ENCODE measurements at places on chromosomes 2 and 18.

DNA sequence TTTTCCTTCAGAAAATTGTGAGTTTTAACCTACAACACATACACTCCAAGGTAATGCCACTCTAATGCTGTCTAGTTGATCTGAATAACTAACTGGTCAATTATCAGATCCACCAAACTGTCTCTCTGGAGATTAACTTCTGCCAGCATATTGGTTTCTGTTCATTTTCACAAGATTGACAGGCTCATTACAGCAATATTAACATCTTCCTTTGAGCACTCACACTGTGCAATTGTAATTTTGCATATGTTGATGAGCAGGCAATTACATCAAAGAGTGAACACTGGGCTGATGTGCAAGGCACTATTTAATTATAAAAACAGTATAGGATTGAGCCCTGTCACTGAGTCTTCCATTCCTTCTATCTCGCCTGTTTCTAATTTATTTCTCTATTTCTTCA, 197.3 kb downstream of the SLC8A1 start:
- no peak for DNase-seq

GRCh38 chr2:136080114-136080513, 37.8 kb downstream of the CXCR4 start:
- DNase-seq, result no peak

GRCh38 chr2:222424276-222424728, at the start of gene SGPP2:
Gene SGPP2 (plus strand): TSS chr2:222424543. CDS start chr2:222424603, 60 bp downstream.
- no peak for DNase-seq

DNA sequence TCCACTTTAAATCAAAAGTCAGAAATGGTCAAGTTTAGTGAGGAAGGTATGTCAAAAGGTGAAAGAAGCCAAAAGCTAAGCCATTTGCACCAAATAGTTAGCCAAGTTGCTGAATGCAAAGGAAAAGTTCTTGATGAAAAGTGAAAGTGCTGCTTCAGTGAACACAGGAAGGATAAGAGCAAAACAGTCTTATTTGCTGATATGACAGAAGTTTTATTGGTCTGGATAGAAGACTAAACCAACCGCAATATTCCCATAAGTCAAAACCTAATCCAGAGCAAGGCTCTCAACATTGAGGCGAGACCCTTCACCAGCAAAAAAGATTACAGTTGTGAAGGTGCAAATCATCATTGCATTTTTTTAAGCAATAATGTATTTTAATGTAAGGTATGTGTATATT, 496.5 kb upstream of the LRATD1 start:
- no peak for DNase-seq

GRCh38 chr2:239382384-239382880, 18.4 kb downstream of the HDAC4 start:
- no peak for DNase-seq

GRCh38 chr2:102368461-102369109, 13.0 kb downstream of the IL18R1 start:
- peak; percentile 16 for DNase-seq

GRCh38 chr2:85681372-85681763, 12.8 kb upstream of the GNLY start:
- DNase-seq, result no peak

GRCh38 chr2:127551221-127551930, 15.9 kb downstream of the MYO7B start:
- no peak for DNase-seq

- DNase-seq, result no peak
Observed at GRCh38 chr2:113281910-113282746, 3.4 kb upstream of the PAX8 start.

DNA sequence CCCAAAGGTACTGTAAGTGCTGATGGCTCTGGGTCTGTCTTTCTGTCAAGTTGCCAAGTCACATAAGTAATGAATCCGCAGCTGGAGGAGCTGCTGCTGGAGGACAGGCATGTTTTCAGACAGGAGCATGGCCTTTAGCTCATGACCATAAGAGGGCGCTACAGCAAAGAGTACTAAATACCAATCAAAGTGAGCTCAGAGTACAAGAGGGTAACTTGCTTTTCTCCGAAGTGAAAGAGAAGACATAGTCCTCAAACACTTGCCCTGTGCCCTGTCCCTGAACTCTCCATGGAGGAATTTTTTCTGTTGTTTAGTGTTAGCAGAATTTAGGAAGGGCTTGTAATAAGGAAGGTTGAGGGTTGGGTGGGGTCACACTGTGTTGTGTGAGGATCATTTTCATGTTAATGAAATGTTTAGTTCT, 58.0 kb upstream of the EML6 start:
- no peak for DNase-seq

DNA sequence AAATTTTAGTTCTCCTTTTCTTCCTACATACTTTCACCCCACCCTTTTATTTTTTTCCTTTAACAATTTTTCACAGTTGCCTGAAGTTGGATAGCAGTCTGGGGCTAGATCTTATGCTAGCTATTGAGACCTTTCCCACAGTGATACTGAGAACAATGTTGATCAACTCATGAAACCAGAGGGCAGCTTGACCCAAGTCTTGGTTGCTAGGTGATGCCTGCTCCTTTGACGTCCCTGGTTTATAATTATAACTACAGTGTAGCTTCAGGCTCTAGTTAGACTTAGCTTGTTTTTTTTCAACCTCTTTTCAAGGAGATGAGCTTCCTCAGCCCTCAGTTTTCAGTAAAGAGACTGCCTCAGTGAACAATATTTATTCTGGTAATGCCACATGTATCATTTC, 648.5 kb downstream of the IRS1 start:
- no peak for DNase-seq

- DNase-seq, result no peak
Observed at GRCh38 chr2:70354264-70354949, 52.5 kb upstream of the FAM136A start.

- DNase-seq, result no peak
Observed at GRCh38 chr18:11541179-11541578, 68.2 kb upstream of the SLC35G4 start.

DNA sequence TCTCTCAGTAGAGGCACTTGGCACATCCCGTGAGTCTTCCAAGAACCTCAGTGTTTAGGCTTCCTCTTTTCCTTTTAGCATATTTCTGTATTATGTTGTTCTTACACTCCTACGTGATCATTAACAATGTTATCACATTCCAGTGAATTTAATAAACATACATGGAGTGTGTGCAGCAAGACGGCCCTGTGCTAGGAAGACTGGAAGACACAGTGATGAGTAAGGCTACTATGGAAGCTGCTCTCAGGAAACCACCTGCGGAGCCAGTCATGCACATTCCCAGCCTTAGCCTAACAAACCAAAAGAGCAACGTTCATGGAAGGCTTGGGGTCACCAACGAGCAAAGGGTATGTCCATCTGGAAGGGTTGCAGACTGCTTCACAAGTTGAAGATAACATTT, 103.4 kb downstream of the ETAA1 start:
- DNase-seq, result no peak

DNA sequence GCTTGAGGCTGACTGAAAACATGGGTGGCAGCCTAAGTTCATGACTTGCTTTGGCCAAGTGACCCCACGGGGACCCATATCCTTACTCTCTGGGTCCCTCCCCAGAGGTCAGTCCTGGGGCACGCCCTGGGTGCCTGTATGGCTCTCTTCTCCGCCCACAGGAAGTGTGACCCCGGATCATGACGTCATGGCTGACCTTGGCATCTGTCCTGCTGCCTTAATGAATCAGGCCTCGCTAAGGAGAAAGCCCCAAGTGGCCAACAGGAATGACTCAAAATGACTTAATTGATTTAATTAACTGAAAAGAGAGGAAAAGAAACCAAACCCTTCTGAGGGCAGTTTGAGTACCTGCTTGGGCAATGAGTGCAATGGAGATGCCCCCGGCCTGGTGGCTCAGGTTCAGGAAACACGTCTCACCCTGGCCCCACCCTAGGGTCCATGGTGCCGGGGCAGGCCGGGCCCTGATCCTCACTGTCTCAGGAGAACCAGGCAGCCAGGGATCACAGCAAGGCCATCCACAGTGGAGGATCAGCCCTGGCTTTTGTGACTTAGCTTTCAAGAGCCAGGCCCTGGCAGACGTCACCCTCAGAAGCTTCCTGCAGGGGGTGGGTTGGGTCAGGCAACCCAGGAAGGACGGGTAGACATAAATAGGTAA, 112.0 kb downstream of the CYP26B1 start:
- DNase-seq, result no peak

DNA sequence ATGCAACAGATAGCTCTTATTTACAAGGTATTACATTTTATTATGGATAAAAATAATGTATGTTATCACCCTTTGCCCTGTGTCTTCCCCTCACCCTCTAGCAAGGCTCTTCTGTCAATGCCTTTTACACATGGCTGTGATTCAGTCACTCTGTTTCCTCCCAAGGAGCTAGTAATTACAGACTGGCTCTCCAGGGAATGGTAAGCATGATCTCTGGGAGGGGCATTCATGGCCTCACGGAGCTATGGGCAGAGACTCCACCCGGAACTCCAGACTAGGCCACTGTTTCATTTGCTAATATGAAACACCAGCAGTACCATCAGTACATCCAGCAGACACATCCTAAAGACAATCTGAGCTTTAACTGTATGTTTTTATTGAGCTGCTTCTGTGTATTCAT, 410.9 kb upstream of the CYRIA start:
- no peak for DNase-seq

GRCh38 chr2:118806797-118807667, 40.4 kb downstream of the EN1 start:
- no peak for DNase-seq

DNA sequence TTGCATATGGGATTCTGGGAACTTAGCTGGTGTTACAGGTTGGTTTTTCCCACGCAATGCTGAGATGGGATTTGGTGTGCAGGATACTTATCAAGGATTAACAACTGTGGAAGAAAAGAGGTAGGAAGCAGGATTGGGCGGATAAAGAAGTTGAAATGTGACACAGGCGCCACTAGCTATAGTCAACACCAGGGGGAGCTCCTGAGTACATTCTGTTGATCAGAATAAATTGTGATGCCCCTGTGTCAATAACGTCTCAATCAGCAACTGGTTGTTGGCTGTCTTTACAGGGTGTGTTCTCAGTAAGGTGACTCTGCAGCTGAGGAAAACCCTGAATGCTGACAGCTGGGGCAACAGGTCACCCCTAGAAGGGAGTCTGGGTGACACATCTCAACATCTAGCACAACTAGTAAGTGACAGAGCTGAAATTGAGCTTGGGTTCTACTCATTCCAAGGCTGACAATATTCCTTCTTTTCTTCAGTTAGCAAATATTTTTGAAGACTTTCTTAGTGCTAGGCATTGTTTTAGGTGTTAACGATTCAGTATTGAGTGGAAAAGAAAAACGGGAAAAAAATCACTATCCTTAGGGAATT, 143.0 kb downstream of the ARL6IP6 start:
- no peak for DNase-seq

GRCh38 chr2:31785876-31786275, 205.1 kb upstream of the SRD5A2 start:
- no peak for DNase-seq

DNA sequence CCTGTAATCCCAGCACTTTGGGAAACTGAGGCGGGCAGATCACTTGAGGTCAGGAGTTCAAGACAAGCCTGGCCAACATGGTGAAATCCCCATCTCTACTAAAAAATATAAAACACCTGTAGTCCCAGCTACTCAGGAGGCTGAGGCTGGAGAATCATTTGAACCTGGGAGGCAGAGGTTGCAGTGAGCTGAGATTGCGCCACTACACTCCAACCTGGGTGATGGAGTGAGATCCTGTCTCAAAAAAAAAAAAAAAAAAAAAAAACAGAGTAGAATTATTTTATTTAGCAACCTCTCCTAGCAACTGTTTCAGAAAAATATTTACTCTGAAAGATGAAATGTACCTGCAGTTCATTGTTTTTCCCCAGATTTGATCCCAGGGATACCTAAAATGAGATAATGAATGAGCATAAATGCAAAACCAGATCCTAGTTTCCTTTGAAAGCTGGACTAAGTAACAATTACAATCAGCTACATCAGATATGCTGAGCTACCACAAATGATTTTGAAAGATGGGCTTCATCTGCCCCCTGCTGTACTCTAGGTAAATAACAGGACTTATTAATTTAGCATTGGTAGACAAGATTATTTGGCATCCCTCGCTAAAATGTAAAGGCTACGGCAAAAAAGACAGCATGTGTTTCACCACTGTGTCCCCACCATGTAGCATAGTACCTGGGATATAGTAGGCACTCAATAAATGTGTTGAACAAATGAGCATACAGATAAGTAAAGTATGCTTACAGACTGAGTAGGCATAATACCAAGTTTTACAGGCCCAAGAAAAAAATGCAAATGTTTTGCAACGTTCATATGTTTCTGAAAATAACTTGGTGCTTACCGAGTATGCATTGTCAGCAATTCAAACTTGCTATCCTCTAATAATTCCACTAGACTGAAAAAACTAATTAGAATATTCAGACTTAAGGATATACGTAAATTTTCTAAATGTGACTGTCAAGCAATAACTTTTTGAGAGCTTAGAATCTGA, 102.5 kb downstream of the ATL2 start:
- no peak for DNase-seq

- no peak for DNase-seq
Observed at GRCh38 chr2:138490673-138491494, 10.7 kb upstream of the SPOPL start.

GRCh38 chr2:58756336-58756735, 515.2 kb upstream of the FANCL start:
- DNase-seq, result no peak

- no peak for DNase-seq
Observed at GRCh38 chr18:23617412-23618014, 31.2 kb upstream of the NPC1 start.

GRCh38 chr2:76567478-76567877, 856.8 kb upstream of the GCFC2 start:
- no peak for DNase-seq

DNA sequence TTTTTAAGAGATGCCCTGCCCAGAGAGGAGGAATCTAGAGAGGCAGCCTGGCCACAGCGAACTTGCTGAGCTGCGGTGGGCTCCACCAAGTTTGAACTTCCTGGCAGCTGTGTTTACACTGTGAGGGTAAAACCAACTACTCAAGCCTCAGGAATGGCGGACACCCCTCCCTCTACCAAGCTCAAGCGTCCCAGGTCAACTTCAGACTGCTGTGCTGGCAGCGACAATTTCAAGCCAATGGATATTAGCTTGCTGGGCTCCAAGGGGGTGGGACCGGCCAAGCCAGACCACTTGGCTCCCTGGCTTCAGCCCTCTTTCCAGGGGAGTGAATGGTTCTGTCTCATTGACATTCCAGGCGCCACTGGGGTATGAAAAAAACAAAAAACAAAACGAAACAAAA, 289.4 kb downstream of the KCNS3 start:
- DNase-seq, result no peak

GRCh38 chr2:231321021-231321420, 74.5 kb upstream of the B3GNT7 start:
- DNase-seq, result no peak

- DNase-seq, result no peak
Observed at GRCh38 chr2:121338281-121338680, 53.3 kb upstream of the TFCP2L1 start.

GRCh38 chr2:188902901-188903491, 71.2 kb upstream of the COL3A1 start:
- no peak for DNase-seq

GRCh38 chr18:75809926-75810255, 382.4 kb upstream of the SMIM21 start:
- no peak for DNase-seq

Data from stimulated activated CD8-positive, alpha-beta memory T cell treated with anti-CD3 and anti-CD28 coated beads, Interleukin-7, amount 100 ng/mL, for 4 hours (primary cell).